Ovary (tissue), 10 donors: ENCODE measurements at places on chromosomes 3 and 15.

DNA sequence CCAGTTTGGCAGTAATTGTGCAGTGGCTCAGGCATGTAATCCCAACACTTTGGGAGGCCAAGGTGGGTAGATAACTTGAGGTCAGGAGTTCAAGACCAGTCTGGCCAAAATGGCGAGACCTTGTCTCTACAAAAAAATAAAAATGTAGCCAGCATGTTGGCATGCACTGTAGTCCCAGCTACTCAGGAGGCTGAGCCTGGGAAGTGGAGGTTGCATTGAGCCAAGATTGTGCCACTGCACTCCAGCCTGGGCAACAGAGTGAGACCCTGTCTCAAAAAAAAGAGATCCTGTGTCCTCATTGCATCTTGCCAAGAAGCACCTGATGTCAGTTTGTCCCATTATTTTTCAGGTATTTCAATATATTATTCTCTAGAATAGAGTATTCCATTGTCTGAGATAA is 61.8 kb downstream of the CRTC3 start:
- H3K27ac ChIP-seq = no peak overlapping the region
- H3K4me1 ChIP-seq = peaks cover 15% of the 10 kb centered on the region
- H3K27me3 ChIP-seq = no peaks in the 10 kb centered on the region
- no peaks in the 10 kb centered on the region for H3K36me3 ChIP-seq
- DNase-seq = no peak
- no peak overlapping the region for H3K4me3 ChIP-seq

DNA sequence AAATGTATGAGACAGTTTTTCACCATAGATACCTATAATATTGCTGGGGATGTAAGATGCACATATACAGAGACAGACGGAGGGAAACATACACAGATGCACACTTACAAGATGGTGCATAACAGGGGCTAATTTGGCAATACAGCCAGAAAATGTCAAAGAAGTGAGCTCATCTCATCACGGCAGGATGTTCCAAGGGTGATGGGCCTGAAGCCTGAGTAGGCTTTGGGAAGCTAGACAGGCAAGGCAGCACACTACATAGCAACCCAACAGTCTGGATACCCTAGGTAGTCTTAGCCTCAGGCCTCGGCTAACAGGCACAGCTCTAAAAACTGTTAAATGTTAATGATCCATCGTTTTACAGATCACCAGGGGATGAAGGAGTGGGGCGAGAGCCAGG is 148.5 kb downstream of the OSBPL10 start:
- H3K27ac ChIP-seq = no peak overlapping the region
- no peak for DNase-seq
- H3K4me1 ChIP-seq = peaks cover 5% of the 10 kb centered on the region

DNA sequence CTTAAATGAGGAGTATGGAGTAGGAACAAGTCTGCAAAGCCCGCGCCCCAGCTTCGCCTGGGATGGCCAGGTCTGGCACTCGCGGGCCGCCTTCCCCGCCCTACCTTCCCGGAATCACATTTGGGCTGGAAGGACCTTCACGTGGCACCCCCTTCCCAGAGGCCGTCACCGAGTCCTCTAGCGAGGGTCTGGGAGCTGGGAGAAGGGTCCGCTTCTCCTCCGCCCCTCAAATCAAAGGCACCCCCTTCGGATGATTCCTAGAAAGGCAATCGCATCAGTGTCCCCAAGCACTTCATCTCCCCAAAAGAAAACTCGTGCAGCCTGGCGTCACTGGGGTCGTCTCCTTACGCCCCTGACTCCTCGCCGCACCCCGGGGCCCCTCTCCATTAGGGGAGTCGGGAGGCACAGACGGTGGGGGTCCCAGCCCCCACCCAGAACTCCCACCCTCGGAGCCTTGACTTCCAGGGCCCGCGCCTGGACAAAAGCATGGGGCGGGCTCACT is 380 bp downstream of the MYLK start:
- H3K4me1 ChIP-seq = peaks cover 5% of the 10 kb centered on the region
- peak; percentile 30 for DNase-seq
- H3K36me3 ChIP-seq = no peaks in the 10 kb centered on the region
- peak overlapping the region; percentile 47 for H3K4me3 ChIP-seq

DNA sequence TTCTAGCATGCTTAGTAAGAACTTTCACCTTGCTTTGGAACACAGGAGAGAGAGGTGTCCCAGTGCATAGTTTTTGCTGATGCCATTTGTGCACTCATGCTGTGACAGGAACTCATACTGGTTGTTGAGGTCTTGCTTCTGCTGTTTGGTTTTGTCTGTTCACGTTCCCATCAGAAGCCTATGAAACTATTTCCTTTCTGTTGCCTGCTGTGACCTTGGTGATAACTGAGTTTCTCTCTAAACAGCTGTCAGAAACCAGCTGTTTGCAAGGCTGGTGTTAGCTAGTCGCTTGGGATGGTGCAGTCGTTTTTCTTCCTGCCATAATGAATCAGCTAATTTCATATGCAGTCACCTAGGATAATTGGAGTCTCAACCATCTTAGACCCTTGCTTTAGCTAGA is 724.1 kb downstream of the GRM7 start:
- no peak overlapping the region for H3K4me3 ChIP-seq
- DNase-seq = no peak
- peaks cover 7% of the 10 kb centered on the region for H3K4me1 ChIP-seq
- H3K27me3 ChIP-seq = no peaks in the 10 kb centered on the region
- H3K27ac ChIP-seq = no peak overlapping the region

DNA sequence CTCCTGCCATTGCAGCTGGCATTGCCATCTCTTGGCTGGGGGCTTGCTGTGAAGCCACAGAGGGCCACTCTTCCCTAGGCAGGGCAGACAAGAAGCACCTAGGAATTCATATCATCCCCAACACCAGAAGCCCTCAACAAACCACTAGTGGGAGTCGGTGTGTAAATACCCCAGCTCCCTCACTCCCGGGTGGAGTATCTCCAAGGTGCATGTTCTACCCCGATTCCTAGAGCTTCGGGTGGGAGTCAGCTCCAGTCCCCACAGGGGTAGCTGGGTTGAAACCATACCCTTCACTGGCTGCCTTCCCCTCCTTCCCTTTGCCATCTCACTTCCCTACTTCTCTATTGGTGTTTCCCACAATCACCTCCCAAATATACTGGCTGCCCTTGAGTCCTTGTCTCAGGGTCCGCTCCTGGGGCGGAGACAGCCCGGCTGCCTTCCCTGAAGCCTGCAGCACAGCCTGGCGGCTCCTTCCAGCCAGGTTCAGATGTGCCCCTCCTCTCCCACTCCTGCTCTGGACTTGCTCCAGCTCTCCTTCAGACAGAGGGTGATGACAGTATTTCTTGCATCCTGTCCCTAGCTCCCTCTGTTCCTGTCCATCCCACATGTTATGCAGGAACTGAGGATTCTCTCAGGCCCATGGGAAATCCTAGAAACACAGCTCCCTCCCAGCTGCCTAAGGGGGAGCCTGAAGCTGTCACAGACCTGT is 33.3 kb downstream of the FAM3D start:
- no peak overlapping the region for H3K27ac ChIP-seq
- no peak overlapping the region for H3K4me3 ChIP-seq
- DNase-seq = no peak
- H3K4me1 ChIP-seq = peaks cover 6% of the 10 kb centered on the region

GRCh38 chr3:157445857-157446256 is 9.2 kb downstream of the PTX3 start:
- H3K27me3 ChIP-seq = no peaks in the 10 kb centered on the region
- no peak overlapping the region for H3K27ac ChIP-seq
- no peak for DNase-seq

DNA sequence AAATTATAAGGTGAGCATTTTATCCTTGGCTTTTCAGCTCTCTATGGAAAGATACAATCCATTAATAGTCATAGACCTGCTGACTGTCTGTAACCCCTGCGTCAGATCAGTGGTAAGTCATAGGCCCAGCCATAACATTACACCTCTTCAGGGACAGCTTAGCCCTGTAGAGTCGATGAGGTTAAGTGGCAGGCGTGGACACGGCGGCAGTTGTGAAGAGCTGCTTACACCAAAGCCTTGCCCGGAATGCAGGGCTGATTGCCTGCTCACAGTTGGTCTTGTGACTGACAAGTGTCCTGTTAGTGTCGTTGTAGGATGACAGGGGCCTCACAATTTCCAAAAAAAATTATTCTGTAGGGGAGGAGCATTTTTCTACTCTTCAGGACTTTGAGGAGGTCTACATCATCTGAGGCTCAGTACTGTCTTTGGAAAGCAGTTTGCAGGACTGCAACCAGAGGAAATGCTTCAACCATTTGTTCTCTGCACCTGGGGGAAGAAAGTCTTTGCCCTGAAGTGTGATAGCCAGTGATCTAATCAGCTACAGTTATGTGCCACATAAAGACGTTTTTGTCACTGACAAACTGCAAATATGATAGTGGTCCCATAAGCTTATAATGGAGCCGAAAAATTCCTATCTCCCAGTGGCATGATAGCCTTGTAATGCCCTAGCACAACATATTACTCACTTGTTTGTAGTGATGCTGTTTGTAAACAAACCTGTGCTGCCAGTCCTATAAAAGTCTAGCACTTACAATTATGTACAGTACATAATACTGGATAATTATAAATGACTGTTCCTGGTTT is 14.9 kb upstream of the SELENOT start:
- H3K36me3 ChIP-seq = no peaks in the 10 kb centered on the region
- H3K27ac ChIP-seq = no peak overlapping the region
- no peak for DNase-seq
- H3K4me1 ChIP-seq = no peaks in the 10 kb centered on the region

- no peak overlapping the region for H3K27ac ChIP-seq
- H3K4me1 ChIP-seq = peaks cover 3% of the 10 kb centered on the region
- no peak overlapping the region for H3K4me3 ChIP-seq
- H3K27me3 ChIP-seq = no peaks in the 10 kb centered on the region
These were observed 20.8 kb upstream of the ALDH1L1 start for GRCh38 chr3:126201168-126201567.

GRCh38 chr15:84702961-84703482 is 12.9 kb downstream of the SEC11A start:
- H3K4me1 ChIP-seq = peaks cover 1% of the 10 kb centered on the region
- no peaks in the 10 kb centered on the region for H3K36me3 ChIP-seq
- DNase-seq = no peak

- no peaks in the 10 kb centered on the region for H3K36me3 ChIP-seq
- no peak overlapping the region for H3K27ac ChIP-seq
- H3K4me1 ChIP-seq = no peaks in the 10 kb centered on the region
- H3K27me3 ChIP-seq = no peaks in the 10 kb centered on the region
- DNase-seq = no peak
- no peak overlapping the region for H3K4me3 ChIP-seq
These were observed 20.5 kb upstream of the ATP10A start for GRCh38 chr15:25883463-25884259.
